ENCODE measurements at places on chromosomes 7 and 10.

DNA sequence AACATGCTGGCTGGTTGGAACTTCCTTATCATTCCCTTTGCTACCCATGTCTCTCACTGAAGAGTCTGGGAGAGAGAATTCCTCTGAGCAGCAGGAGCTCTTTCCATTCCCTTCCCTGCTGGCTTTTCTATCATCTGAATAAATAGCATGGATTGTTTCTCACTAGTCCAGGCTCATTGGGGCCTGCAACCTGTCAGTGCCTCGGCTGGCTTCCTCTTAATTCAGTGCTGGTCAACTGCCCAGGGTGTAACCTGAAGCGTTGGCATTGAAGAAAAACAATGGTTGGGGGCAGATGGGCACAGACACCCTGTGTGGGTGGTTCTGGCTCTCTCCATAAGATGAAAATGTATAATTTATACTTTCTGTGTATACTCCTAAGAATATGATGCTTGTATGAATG lies 155.6 kb downstream of the ANLN start:
- no peak for DNase-seq

DNA sequence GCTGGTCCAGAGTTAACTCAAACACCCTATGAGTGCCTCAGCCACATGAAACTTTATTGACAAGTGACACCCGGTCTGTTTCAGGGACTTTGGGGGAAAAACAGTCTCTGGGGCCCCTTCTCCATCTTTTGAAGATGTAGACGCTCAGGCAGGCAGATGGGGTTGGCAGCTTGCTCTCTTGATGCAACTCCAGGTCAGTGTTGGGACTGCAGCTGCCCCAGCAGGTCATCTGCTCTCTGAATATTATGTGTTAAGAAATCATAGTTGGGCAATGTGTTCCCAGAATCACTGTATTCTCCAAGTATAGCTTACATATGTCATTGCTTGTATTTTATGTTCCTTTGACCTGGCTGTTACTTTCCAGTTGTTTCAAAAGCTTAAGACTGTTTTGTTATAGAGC lies 544.9 kb upstream of the MGMT start:
- DNase-seq, result no peak

- DNase-seq, result no peak
Observed at GRCh38 chr10:102069071-102069470, 3.9 kb downstream of the HPS6 start.

DNA sequence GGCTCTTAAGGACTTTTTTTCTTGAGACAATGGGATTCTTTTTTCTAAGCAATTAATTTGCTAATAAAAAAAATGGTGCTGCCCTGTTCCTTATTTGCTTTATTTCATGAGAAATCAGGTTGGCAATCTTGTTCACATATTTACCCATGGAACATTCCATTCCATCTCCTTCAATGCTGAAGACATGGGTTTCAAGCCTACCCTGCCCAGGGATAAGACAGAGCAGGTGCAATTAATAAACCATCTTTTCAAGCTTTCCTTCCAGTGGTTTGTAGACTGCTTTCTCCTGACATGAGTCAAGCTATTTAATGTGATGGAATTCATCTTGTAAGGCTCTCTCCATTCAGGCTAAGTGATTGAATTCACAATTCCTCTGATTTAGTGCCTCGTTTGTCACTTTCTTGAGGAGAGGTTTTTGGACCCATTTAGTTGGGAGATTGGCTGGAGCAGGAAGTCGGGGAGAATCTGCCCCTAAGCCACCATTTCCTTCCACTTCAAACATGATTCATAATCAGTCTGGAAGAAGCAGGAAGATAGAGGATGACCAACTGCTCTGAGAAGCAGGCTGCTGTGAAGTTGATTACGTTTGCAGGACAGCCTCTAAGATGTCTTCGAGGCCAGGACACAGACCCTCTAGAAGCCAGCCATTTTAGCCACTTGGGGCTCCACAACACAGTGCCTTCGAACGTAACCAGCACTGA lies 552.4 kb upstream of the GALNT17 start:
- no peak for DNase-seq

- DNase-seq, result no peak
Observed at GRCh38 chr7:15989194-15989593, 302.7 kb upstream of the MEOX2 start.

- DNase-seq, result no peak
Observed at GRCh38 chr7:135769005-135769802, 20.6 kb upstream of the FAM180A start.

DNA sequence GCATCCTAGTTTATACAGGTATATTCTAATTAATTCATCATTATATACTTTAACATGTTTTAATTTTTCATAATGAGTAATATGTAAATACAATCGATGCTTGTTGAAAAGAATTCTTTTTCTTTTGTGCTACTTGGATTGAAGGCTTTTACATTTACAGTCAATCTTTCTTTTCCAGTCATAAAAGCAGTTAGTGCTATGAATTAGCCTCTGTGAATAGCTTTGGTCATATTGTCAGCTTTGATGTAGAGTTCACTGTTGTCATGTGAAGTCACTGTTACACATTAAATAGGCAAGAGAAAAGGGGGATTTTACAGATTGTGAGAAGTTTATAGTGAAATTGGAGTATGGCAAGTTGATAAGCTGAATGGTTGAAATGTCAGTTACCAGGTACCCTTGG lies 103.3 kb upstream of the FAM133B start:
- no peak for DNase-seq

DNA sequence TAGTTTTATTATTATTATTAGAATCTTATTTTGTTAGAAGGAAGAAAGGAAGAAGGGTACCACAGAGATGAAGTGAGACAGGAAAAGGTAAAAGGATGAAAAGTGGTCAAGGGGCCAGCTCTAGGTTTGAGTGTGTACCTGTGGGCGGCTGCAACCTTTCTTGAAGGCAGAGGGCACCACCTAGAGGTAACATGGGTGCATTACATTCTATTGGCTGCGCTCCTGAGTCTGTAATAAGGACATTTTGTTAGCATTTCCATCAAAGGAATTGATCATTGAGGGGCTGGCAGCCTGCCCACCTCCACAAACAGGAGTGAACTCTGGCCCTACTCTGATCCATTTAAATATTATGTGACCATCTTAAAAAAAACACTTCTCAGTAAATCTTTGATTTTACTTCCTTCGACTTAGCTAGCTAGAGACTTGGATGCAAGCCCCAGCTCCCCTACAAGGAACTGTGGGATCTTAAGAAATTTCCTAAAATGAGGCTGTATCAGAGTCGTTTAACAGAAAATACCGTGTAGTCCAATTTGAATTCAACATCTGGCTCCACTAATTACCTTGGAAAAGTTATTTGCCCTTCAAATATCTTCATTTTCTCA lies 610.4 kb downstream of the IPMK start:
- peak; percentile 0 for DNase-seq

GRCh38 chr10:42476101-42476500 lies 162.3 kb downstream of the ZNF33B start:
- no peak for DNase-seq

GRCh38 chr10:119049777-119050176 lies 20.3 kb downstream of the NANOS1 start:
- no peak for DNase-seq

- DNase-seq, result no peak
Observed at GRCh38 chr7:142898377-142899170, 13.0 kb upstream of the TRPV6 start.

DNA sequence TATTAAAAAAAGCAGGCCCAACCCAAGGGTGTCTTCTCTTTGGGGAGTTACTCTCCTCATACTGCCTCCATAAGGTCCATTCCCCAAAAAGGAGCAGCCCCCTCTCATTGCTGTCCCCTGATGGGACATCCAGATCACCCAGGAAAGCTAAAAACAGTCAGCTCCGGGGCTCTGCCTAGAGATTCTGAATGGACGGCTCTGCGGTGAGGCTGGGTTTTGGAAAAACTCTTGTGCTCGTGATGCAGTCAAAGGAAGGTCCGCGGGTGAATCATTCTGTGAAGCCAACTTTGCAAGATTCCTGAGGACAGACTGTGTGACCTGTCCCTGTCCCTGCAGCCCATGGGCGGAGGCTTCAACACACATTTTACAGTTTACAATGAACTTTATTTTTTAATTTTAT lies 351.5 kb downstream of the TYW1 start:
- no peak for DNase-seq

- no peak for DNase-seq
Observed at GRCh38 chr7:29320577-29320976, 126.0 kb downstream of the CHN2 start.

DNA sequence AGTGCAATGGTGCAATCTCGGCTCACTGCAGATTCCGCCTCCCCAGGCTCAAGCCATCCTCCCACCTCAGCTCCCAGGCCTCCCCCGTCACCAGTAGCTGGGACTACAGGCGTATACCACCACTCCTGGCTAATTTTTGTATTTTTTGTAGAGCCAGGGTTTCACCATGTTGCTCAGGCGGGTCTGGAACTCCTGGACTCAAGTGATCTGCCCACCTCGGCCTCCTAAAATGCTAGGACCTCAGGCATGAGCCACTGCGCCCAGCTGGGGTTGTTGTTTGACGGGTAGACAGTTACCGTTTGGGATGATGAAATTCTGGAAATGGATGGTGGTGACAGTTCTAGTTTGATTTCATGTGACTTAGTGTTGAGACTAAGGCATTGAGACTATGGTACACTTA lies 15.3 kb downstream of the CALML3 start:
- no peak for DNase-seq

DNA sequence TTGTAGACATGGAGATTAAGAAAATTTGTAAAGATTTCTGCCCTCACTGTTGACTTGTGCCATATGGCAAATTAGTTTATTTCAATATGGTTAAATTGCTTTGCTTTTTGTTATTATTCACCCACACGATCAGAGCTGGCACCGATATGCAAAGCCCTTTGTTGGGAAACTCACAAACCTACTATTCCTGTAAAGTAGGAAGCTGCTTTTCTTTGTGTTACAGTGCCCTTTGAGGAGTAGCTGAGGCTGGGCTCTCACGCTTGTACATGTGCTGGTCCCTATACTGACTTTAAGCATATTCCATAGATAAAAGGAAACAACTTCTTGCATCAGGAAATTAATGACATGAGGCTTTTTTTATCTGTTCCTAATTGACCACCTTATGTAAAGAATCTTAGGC lies 17.6 kb upstream of the AOAH start:
- no peak for DNase-seq

DNA sequence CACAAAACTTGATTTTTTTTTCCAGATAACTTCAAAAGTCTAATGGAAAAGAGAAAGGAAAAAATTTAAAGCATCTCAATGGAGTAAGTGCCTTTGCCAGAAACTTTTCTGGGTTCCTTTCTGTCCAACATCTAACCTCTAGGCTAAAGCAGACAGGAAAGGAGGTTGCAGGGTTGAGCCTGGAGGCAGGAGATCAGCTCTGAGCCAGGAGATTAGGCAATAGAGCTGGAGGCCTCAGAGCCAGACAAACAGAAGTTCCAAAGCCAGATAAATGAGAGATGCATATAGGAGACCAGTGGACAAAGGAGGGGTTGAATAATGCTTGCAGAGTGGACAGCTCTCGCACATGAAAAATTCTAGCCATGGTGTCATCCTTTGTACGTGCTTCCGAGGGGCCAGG lies 42.9 kb downstream of the CHN2 start:
- DNase-seq, result no peak

GRCh38 chr10:67302701-67303100 lies 376.9 kb downstream of the LRRTM3 start:
- no peak for DNase-seq

DNA sequence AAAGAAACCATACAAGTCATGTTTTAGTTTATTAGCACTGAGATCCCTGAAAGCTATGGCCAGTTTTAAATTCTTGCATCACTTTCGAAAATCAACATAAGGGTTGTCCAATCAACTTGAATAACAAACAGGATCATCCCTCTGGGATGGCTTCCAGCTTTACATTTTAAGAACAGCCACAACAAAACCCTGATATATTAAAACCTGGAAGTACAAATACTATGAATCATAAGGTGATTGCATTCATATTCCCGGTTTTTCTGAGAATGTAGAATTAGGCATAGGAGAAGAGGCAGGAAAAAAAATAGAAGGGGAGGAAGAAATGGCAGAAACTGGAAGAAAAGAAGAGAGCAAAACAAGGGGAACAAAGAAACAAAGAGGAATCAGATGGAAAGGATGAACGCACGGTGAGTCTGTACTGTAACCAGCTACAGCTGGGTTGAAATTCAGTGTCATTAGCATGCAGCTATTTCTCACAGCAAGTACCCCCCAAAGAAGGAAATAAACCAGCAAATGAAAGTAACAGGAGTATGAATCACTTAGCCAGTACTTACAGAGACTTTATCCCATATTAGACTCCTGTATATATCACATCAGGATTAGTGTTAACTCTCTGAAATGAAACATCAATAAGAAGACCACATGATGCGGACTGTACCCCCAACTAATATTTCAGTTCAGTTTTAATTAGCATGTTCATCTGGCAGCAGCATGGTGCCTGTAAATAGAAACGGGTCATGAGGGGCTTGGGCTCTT lies 301.3 kb downstream of the RNLS start:
- no peak for DNase-seq

Measured in NCI-H2171 (cell line).